Neuronal stem cell (in vitro differentiated cells): ENCODE measurements at places on chromosomes 7 and 10.

GRCh38 chr10:81870472-81870871, 4.5 kb upstream of the NRG3 start:
- DNase-seq = no peak

- no peak for DNase-seq
These were observed 28.0 kb downstream of the HERC4 start for GRCh38 chr10:68047122-68047521.

GRCh38 chr7:96558530-96558929, 151.1 kb downstream of the SEM1 start:
- DNase-seq = no peak

DNA sequence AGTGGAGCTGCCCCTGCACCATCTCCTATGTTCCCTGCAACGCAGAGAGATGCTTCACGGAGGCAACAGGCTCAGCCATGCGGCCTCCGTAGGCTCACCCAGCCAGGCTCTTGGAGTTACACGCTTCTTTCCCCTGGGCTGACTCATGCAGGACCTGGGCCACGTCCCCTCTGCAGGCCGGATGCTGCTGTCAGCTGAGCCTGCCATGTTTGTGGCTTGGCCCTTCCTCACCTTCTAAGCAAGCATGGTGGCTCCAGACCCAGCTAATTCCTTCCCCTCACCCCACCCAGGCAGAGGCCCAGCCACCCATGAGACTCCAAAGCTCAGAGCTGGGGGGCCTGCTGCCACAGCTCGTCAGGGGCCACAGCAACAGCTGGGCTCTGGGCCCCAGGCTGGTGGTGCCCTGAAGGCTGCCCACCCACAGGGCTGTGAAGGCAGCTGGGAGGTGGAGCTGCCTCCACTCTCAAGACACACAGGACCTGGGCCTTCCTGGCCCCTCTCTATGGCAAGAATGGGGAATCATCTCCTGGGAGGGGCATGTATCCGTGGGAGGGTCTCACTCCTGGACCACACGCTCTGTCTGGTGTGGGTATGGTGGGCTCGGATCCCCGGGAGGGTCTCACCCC, 219.6 kb downstream of the ELFN1 start:
- no peak for DNase-seq

- DNase-seq = no peak
These were observed 45.4 kb downstream of the BLVRA start for GRCh38 chr7:43803865-43804264.

DNA sequence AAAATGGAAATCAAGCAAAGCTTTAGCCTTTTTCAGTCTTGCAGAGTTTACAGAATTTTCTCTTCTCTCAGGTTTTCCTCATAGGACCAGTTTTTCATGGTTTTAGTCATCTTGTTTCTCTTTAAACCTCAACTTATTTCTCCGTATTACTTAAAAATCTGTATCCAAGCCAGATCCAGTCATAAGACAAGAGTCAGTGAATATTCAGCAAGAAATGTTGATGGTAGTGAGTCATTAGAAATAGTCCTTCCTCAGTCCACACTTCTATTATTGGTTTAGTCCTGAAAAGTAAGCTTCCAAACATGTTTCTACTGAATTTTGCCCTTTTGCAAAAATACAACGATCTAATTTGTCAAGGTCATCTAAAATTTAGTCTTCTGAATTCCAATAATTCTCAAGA, 107.0 kb downstream of the VIM start:
- no peak for DNase-seq

- no peak for DNase-seq
These were observed 42.8 kb upstream of the AKR1C2 start for GRCh38 chr10:5046410-5046809.

- no peak for DNase-seq
These were observed 25.5 kb downstream of the GHRHR start for GRCh38 chr7:30989008-30989823.

GRCh38 chr7:45416846-45417245, 157.3 kb upstream of the ADCY1 start:
- DNase-seq = no peak

DNA sequence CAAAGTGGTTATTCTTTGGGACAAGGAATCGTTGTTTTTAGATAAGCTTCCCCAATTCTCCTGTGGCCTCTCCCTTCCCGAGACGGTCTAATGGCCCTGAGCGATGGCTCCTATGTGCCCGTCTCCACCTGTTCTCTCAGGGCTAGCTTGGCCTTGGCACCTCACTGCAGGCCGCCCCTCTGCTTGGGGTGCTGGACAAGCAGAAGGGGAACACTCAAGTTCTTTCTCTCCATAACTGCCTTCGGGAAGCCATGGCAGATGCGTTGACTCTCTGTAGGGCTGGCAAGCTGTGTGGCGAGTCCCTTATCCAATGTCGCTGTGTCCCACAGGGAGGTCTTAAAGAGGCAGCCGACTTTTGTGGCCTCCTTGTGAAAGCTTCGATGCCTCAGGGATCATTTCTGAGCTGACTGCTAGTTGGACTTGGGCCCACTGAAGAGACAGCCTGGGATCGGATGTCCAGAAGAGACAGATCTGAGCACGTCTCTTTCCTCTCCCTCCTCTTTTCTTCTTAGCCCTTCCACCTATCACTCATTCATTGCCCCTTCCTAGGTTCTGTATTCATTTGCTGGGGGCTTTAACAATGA, 70.8 kb downstream of the GRK5 start:
- no peak for DNase-seq

- no peak for DNase-seq
These were observed 8.2 kb upstream of the PTTG1IP2 start for GRCh38 chr7:90461219-90461618.

GRCh38 chr10:42654419-42654818, 16.0 kb upstream of the ZNF33B start:
- no peak for DNase-seq

DNA sequence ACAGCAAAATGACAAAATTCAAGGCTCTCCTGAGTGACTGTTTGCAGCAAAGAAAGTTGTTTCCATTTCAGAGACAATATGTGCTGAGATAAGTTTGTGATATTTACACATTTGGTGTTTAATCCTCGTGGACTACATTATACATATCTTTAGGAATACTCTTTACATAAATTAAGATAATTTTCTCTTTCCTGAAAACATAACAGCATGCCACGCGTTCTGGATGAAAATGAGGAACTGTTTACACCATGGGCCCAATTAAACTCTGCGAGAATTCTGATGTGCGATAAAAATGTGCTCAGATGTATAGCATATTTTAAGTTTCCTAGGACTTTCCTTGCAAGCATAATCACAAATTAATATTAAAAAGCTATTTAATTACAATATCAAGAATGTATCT, 26.4 kb downstream of the PTPRE start:
- no peak for DNase-seq
